ENCODE measurements at places on chromosomes 2 and 18.

- no peak for DNase-seq
These were observed 71.4 kb upstream of the LDLRAD4 start for GRCh38 chr18:13147130-13147529.

DNA sequence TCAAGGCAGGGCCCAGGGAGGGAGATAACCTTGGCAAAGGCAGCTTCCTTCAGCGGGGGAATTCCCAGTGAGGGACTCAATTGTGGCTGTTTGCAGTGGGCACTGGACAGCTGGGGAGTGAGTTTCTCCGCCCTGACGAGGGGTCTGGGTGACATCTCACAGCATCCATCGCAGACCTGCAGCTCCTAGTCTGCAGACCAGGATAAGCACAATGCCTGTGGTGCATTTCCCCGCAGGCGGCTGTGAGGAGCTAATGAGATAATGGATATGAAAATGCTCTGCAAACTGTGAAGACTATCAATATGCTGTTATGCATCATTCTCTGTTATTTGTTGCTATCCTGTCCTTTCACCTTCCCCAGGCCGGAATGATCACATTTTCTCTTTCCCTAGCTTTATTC, 30.0 kb upstream of the CYP1B1 start:
- no peak for DNase-seq

DNA sequence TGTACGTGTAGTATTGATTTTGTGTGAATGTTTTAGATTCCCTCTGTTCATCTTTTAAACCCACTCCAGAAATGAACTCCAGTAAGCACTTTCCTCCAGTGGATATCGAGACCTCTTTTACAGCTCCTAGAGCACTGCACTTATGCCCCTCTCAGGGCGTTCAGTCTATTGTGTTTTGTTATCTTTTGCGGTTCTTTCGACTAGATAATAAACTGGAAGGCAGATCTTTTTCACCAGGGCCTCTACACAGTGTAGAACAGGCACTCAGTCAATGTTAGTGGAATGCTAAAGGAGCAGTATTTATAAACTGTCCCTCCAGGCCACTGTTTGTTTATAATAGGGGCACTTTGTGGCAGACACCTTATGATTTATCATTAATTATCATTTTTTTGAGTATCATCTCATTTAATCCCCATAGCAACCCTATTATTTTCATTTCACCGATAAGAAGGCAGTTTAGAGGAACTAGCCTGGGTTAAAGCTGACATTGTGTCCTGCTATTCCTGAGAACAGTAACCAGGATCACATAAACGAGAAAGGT, 742 bp upstream of the SOS1 start:
- no peak for DNase-seq

DNA sequence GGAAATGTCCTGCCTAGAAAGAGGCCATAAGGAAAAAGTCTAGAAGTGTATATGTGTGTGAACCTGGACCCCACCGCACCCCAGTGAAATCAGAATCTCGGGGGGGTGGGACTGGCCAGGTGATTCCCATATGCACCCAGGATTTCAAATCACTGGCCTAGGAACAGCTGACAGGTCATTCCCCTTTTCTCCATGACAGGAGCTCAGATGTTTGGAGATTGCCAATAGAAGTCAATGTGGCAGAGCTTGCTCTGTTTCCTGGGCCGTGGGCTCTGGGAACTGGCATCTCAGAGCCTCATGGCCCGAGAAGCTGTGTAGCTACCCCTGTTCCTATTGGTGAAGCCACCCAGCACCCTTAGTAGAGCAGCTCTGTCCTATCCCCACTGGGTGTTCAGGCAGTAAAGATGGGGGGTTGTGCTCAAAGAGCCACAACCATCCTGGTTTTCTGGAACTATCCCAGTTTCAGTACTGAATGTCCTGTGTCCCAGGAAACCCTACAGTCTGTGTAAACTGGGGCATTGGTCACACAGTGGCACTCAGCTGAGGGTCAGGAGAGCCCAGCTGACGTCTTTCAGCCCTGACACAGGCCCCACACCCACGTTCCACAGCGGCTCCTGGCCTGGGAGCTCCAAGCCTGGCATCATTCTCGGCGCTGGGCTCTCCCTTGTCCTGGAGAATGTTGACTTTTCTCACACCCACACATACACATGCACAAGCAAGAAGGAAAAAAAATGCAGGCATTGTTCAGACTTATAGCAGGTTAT, 18.9 kb downstream of the GNLY start:
- no peak for DNase-seq

DNA sequence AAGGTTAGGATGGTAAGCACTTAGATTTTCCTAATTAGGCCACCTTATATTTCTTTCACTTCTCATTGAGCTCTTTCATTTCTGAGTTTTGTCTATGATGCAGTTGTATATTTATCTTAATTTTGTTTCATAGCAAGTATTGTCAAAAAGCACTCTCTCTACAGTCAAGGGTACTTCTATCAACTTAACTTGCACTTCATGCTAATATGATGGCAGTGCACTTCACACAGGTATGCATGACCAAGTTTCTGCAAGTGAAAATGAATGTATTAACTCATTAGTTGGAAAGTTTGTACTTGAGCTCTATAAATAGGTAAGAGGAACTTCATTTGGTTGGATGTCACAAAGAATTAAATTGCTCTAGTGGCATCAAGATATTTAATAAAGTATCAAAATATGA, 51.5 kb upstream of the CDH19 start:
- DNase-seq = no peak

DNA sequence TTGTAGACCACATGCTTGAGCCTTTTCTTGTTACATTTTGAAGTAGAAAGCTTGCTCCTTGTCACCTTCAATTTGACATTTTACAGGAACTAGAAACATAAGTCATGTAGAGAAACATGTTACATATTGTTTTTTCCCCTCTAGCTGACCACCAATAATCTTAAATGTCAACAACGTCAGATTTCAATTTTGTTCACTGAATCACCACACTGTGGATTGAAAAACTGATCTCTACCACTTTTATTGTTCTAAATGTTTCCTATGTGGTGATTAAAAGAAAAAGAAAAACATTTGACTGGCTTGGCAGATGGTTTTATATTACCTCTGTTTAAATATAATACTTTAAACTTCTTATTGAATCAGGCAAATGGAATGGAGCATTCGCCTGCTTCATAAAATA, 87.7 kb downstream of the DSEL start:
- DNase-seq = no peak

All from activated gamma-delta T cell treated with Interleukin-2 at 50 U/mL for 16 hours (primary cell).